Globus pallidus (tissue), 1 donor: ENCODE measurements at places on chromosomes 12 and 14.

DNA sequence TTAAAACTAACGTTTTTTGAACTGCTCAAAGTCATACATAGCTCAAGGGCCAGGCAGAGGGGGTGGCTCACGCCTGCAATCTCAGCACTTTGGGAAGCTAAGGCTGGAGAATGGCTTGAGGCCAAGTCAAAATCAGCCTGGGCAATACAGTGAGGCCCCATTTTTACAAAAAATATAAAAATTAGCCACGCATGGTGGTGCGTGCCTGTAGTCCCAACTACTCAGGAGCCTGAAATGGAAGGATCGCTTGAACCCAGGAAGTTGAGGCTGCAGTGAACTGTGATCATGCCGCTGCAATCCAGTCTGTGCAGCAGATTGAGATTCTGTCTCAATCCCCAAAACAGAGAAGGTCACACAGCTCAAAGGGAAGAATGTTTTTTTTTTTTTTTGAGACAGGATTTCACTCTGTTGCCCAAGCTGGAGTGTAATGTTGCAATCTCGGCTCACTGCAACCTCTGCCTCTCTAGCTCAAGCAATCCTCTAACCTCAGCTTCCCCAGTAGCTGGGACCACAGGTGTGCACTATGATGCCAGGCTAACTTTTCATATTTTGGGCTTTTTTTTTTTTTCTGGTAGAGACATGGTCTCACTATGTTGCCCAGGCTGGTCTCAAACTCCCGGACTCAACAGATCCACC is 2.9 kb downstream of the RBM23 start:
- DNase-seq: no peak

- DNase-seq: no peak
These were observed 757 bp downstream of the SLC25A3 start for GRCh38 chr12:98594050-98594835.

DNA sequence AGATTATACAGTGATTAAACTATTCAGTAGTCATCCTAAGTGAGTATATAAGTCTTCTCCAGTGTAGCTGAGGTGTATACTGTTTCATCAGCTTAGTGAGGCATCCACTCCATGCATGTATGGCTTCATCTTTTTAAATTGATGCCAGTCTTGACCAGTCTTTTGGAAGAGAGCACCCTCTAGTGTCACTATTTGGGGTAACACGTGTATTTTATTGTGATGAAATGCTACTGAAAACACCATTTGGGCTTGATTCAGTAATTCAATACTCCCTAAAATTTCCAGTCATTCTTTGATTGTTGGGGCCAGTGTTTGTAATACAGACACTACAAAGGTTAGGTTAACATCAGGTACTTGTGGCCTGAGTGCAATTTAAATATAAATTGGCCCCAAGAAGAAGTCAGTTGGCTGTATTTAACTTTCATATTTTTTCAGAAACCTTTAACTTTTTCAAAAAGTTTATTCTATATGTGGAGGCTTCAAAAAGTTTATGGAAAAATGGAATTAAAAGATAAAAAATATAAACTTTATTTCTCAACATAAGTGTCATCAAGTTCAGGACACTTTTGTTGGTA is 35.3 kb downstream of the MIPOL1 start:
- peak; percentile 22 for DNase-seq

DNA sequence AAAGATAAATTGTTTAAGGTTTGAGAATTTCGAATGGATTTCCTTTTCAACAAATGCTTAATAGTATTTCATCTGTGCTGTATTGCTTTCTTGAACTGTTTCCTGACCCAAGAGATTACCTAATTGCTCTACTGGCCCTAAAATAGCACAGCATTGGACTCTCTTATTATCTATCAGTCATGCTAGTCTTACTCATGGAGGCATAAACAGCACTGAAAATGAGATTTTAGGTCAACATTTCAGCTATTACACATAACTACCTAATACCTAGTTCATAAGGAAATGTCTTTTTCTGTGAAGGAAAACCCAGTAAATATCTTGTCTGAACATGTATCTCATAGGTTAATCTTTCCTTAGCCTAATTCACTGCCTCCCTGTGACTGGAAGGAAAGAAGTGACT is 4.3 kb upstream of the ABCD2 start:
- no peak for DNase-seq

DNA sequence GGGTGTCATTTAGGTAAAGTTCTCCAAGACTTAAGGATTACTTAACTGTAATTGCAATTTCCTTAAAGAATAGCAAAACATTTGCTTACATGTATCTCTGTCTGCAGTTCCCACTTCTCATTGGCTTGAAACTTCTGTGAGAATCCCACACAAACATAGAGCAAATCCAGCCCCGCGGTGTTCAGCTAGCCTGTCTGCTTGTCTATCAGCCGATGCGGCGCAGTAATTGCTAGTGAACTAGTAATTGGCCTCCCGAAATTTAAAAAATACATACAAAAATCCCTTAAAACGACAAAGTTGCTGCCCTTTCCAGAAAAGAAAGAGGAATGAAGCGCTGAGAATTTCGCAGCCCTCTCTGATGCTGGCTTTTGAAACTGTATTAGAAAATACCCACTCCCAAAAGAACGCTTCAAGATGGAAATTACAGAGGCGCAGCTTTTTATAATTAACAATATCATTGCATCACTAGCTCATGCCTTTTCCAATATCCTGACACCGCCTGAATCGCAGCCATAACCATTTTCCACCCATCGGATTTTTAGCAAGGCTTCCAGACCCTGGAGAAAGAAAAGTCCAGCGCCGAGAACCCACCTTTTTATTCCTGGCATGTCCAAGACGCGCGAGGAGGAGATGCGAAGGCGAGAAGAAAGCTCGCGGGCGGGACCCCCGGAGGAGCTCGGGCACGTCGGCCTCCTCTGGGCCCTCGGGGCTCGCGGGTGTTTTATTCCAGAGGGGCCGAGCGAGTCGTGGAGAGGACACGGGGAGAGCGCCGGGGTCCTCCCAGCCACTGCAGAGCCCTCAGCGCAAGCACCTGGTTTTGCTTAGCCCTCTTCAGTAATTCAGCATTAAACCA is 646 bp downstream of the FBLN5 start:
- DNase-seq: no peak
